ENCODE measurements at places on chromosomes 2 and 18.

GRCh38 chr18:9631814-9632496 is 17.6 kb upstream of the PPP4R1 start:
- no peak for DNase-seq

DNA sequence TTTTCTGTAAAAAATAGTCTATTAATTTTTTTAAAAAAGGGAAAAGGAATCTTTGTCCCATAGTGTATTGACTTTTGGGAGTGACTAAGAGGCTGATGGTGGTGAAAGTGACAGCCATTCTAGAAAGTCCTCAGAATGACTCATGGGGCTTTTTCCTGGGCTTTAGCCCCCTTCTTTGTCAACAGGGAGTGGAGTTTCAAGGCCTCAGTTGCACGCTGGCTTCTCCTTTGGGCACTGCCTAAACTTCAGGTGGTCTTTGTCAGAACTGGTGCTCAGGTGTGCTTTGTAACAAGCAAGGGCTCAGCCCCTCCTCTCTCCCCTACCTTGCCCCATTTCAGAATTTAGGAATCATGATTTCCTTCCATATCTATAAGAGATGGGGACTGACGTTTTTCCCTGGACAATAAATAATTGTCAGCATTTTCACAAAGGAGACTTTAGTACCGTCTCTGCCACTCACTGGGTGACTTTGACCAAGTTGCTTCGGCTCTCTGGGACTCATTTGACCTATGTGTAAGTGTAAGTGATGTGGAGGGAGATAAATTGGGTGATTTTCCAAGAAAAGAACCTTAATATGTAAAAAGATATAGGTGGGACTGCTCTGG is 61.2 kb upstream of the IGFBP2 start:
- DNase-seq, result no peak

DNA sequence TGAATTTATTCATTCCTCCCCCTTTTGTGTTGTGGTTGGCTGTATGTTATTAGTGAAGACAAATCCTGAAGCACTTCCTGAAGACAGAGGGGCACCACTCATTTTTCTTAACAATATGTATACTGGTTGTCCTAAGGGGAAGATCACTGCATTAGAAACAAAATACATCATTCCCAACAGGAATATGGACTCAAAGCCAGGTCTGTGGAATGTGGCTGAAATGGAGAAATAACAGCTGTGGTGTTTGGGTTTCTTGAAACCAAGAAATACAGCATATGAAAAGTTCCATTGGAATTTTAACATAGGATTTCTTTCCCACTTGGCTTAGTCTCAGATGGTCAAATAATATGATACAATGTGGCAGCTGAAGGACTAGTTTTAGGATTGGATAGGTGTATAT is 267.6 kb downstream of the KCNE4 start:
- no peak for DNase-seq

- no peak for DNase-seq
Measured at GRCh38 chr2:151525821-151526373, 116.2 kb downstream of the RIF1 start.

DNA sequence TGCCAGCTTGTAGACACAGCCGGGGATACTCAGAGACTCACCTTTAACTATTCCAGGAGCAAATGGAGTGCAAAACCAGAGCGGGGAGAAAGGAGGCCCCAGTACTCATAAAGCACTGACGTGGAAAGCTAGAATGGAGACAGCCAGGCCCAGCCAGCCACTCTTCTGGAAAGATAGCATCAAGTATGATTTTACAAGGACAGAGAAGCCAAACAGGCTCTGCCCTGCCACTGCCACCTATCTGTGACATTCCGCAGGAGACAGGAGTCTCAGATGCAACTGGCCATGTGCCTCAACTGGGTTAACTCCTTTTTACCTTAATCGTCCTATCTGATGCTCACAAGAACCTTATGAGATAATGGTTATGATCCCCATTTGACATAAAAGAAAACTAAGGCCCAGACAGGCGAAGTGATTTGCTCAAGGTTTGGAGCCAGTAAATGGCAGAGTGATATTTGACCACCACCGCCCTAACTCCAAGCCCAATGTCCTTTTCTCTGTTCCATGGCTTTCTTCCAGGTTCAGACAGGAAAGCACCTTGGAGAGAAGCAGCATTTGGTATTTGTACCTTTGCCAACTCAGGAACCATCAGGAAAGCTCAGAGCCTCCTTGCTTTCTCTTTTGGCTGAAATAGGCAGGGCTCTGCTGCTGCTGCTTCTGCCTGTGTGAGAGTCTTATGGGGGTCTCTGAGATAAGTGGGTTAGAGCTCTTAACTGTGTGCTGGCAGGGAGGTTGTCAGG is 15.6 kb downstream of the KIF3C start:
- DNase-seq, result no peak

GRCh38 chr2:37615804-37616676 is 55.4 kb downstream of the CDC42EP3 start:
- DNase-seq, result peak; percentile 36

DNA sequence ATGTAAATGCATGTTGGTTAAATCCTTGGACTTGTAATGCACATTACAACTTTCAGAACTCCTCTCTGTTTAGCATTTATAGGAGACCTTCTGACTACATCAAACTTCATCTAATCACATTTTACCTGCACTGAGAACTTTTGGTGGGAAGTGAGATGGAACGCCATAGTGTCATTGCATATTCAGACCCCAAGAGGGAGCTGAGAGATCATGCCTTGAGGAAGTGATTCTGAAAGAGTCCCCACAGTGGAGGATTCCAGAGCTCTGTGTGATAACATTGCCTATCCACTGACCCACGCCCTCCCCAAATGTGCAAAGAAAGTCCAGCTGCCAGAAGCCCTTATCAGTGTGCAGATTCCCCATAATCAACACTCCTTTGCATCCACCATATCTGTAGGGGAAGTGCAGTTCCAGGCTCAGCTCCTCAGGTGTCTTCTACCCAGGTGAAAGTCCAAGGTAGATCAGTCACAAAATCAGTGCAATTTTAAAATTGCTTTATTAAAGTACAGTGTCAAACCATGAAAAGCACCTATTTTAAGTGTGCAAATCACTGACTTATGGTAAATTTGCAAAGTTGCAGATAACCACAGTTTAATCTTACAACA is 212.4 kb downstream of the RPIA start:
- no peak for DNase-seq

- no peak for DNase-seq
Measured at GRCh38 chr2:218961229-218961628, 1.8 kb downstream of the CDK5R2 start.

DNA sequence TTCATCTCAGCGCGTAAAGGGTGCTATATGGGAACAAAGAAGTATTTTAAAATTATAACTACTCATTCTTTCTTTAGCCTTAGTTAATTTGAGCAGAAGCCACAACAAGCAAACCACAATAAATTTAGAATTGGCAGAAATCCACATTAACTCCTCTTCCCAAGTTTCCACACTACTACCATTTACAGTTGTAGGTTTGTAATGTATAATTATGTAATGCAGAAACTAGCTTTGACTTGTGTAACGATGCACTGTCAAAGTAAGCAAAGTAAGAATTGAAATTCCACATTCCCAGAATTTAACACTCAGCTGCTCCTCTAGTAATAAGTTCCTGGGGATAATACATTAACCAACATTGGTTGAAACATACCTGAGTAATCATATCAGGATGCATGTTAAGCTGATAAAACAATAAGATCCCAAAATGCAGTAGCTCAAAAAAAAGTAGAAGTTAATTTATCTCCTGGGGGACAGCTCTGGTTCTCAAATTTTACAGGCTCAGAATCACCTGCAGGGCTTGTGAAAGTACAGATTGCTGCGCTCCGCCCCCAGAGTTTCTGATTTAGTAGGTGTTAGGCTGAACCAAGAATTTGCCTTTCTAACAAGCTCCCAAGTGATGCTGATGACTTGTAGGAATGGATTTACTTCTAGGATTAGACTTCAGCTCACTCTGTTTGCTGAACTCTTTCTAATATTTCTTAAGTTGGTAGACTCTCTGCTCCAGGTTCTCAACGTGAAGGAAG is 9.9 kb downstream of the GRP start:
- DNase-seq, result no peak

DNA sequence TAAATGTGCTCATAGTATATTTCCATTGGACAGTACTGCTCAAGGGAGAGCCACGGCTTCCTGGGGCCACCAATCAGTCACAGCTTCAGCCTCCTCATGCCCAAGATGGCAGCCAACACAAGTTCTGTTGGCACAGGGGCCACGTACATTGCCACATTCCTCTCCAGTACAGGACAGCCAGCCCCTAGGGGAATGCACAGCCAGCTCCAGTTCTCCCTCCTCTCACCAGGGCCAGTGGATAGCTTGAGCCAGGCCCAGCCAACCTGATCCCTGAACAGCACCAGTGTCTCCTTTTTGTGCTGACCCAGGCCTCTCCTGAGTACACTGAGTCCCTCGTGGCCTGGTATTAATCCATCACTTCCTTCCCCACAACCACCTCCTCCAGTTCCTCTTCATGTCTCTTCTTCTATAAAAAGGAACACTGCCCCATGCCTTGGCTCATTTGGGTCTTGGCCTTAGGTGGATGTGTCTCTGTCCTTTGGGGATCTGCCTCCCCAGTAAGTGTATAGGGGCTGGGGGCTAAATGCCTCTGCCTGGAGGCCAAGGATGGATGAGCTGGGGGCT is 168.7 kb downstream of the TNS1 start:
- no peak for DNase-seq

- DNase-seq, result no peak
Measured at GRCh38 chr2:5026571-5027234, 665.5 kb upstream of the SOX11 start.
